ENCODE measurements at places on chromosomes 6 and 20.

- no peak for DNase-seq
These were observed 137.6 kb upstream of the ATXN1 start for GRCh38 chr6:16898640-16899396.

DNA sequence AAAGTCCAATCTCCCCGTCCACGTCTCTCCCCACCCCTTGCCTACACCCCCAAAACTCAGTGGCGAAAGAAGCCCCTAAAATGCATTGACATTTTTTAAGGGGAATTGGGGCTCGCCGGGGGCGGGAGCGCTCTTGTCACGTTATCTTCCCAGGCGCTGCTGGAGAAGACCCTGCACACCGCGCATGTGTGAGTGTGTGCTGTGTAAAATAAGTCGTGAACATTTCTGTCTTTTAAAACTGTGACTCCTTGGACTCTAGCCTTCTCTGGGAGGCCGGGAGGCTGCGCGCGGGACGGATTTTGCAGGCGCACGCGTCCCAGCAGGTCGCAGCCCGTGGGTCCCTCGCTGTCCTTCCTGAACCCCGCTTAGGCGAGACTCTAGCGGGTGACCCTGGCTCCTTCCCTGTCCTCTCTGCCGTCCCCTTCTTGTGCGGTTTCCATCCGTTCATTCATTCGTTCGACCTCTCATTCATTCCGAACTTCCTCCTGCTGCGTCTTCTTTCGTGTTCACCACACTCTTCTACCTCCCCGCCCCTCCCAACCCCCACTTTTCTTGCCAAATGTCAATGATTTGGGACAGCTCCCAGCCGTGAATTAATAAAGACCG lies 2.2 kb downstream of the NRN1 start:
- no peak for DNase-seq

GRCh38 chr6:20458027-20458894 lies 56.6 kb downstream of the E2F3 start:
- no peak for DNase-seq

GRCh38 chr6:111971866-111972532 lies 81.9 kb upstream of the CCN6 start:
- no peak for DNase-seq

- DNase-seq, result peak; percentile 63
These were observed 46.6 kb upstream of the EDN3 start for GRCh38 chr20:59253779-59254319.
